ENCODE measurements at places on chromosomes 16 and 17. TPM values are rescaled to one million over a fixed set of nuclear protein-coding genes. Genes with fewer than 3 reads are reported as not detected.

The GPR142 gene
- polyA plus RNA-seq, result not detected

The RHBDL1 gene
- polyA plus RNA-seq, result not detected

- H3K4me3 ChIP-seq, result no peak overlapping the region
- no peaks in the 10 kb centered on the region for H3K27me3 ChIP-seq
- peaks cover 11% of the 10 kb centered on the region for H3K36me3 ChIP-seq
These were observed 45.0 kb downstream of the NSRP1 start for GRCh38 chr17:30161601-30162000.

The TBC1D3G gene
- not detected for polyA plus RNA-seq

DNA sequence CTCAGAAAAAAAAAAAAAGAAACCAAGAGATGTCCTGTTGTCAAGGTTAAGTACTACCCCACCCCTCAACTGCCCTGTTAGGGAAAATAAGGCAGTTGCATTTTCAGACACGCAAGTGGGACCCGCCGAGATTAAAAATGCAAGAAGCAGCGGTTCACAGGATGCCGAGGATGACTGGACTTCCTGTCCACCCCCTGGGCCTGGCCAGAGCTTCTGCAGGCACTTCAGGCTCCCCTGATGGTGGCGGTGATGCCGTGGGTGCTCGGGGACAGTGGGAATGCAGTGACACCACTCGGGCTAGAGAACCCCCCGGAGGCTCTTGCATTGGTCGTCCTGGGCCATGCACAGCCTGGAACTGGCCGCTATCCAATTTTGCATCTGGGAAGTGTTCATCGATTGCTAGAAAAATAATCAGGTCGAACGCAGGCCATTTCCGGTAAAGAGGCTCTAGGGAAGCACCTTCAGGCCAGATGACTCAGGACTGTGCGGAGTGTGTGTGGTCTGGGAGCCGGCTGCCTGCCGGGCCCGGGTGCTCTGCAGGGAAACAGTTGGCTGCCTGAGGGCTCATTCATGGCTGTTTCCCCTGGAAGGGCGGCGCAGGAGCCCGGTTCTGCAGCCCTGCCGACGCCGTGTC is 13.4 kb upstream of the CRISPLD2 start:
- peaks cover 63% of the 10 kb centered on the region for H3K4me1 ChIP-seq
- peak overlapping the region; percentile 53 for H3K4me3 ChIP-seq
- H3K27ac ChIP-seq, result peak overlapping the region; percentile 93
- no peaks in the 10 kb centered on the region for H3K36me3 ChIP-seq
- no peaks in the 10 kb centered on the region for H3K27me3 ChIP-seq

DNA sequence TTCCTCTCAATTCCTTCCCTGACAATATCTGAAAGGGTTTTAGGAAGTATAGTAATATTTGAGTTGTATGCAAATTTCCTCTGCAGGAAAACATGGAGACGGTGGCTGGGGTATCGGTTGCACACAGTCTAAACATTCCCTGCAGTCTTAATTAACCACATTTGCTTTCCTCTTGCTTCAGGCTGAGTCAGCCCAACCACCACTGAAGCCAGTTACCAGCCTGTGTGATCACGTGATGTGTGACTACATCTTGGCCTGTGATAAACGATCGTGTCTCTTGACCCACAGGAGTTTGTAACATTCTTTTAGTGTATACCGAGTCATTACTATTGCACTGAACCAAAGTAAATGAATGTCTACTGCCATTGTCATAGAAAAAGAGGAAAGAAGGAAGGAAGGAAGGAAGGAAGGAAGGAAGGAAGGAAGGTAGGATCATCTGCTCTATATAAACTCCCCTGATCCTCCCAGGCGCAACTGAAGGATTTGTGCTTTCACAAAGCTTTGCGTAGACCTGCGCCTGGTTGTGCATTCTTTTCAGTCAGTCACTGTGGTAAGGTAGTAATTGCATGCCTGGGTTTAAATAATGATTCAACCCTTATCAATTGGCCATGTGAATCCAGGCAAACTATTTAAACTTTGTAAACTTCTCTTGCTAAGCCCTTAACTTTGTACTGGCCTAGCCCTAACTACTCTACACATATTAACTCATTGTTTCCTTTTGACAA is 280.6 kb upstream of the SALL1 start:
- no peak overlapping the region for H3K4me3 ChIP-seq
- H3K27me3 ChIP-seq, result no peaks in the 10 kb centered on the region
- no peaks in the 10 kb centered on the region for H3K4me1 ChIP-seq
- H3K27ac ChIP-seq, result no peak overlapping the region
- no peaks in the 10 kb centered on the region for H3K36me3 ChIP-seq

- H3K27me3 ChIP-seq, result no peaks in the 10 kb centered on the region
- no peak overlapping the region for H3K27ac ChIP-seq
- H3K4me1 ChIP-seq, result no peaks in the 10 kb centered on the region
- H3K36me3 ChIP-seq, result no peaks in the 10 kb centered on the region
These were observed 42.7 kb downstream of the NT5M start for GRCh38 chr17:17345686-17346427.

- no peak overlapping the region for H3K4me3 ChIP-seq
- H3K27ac ChIP-seq, result no peak overlapping the region
- DNase-seq, result no peak
- no peaks in the 10 kb centered on the region for H3K27me3 ChIP-seq
- H3K4me1 ChIP-seq, result no peaks in the 10 kb centered on the region
- H3K36me3 ChIP-seq, result no peaks in the 10 kb centered on the region
These were observed 47.8 kb downstream of the PITPNM3 start for GRCh38 chr17:6508519-6509030.

DNA sequence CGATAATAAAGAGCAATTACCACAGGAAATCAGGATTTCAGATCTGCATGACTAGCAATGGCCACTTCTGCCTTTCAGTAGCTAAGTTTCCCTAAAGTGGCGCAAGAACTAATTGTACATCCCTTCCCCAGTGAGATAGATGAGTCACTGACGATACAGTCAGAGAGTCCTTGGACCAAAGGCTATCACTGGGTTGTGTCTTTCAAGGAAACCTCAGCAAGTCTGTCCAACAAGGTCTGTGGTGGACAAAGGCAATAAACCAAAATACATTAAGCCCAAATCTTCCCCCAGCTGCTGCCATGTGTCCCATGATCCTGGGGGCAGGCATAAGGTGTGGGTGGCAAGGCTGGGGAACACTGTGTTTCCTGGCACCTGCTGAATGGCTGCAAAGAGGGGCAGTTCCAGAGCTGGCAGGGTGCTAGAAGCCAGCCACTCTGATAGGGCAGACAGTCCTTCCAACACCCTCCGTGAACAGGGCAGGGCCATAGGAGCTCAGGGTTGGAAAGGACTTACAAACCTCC is 20.5 kb upstream of the MTMR4 start:
- peak; percentile 88 for DNase-seq
- H3K36me3 ChIP-seq, result no peaks in the 10 kb centered on the region
- peak overlapping the region; percentile 72 for H3K27ac ChIP-seq
- H3K27me3 ChIP-seq, result peaks cover 24% of the 10 kb centered on the region
- peaks cover 61% of the 10 kb centered on the region for H3K4me1 ChIP-seq

The OSGIN1 gene
- polyA plus RNA-seq, result 2.0 TPM

- peak within 1 kb of the TSS; percentile 50 for H3K4me3 ChIP-seq
- DNase-seq, result no peak
- H3K36me3 ChIP-seq, result no peaks in the 10 kb centered on the region
- peaks cover 23% of the 10 kb centered on the region for H3K4me1 ChIP-seq
These were observed at the start of gene MMP2 for GRCh38 chr16:55478827-55479429. Gene MMP2, plus strand, starts transcription at chr16:55479198. Its CDS starts 282 bp downstream, at chr16:55479480.

DNA sequence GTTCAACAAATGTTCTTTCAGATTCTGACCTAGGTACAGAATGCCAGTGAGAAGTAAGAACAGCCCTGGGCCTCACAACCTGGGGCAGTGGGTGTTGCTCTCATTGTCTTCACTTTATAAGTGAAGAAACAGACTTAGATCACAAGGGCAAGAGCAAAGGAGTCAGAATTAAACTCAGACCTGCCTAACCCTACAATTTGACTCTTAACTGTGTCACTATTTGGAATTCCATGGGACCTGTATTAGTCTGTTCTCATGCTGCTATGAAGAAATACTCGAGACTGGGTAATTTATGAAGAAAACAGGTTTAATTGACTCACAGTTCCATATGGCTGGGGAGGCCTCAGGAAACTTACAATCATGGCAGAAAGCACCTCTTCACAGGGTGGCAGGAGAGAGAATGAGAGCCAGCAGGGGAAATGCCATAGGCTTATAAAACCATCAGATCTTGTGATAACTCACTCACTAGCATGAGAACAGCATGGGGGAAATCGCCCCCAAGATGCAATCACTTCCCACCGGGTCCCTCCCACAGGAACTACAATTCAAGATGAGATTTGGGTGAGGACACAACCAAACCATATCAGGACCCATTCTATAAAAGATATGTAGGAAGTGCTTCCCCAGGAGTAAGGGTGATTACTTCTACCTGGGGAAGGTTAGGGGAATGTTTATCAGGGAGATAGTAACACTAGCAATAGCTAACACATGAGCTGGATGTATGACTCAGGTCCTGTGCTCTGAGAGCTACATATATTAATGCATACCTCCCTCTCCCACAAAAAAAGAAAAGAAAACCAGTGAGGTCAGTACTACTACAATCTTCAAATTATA is 270.1 kb downstream of the SOX9 start:
- no peak for DNase-seq
- H3K36me3 ChIP-seq, result no peaks in the 10 kb centered on the region
- no peak overlapping the region for H3K27ac ChIP-seq
- H3K4me1 ChIP-seq, result no peaks in the 10 kb centered on the region

GRCh38 chr16:73384506-73385089 is 336.7 kb upstream of the ZFHX3 start:
- H3K4me3 ChIP-seq, result no peak overlapping the region
- no peaks in the 10 kb centered on the region for H3K36me3 ChIP-seq
- no peaks in the 10 kb centered on the region for H3K4me1 ChIP-seq

DNA sequence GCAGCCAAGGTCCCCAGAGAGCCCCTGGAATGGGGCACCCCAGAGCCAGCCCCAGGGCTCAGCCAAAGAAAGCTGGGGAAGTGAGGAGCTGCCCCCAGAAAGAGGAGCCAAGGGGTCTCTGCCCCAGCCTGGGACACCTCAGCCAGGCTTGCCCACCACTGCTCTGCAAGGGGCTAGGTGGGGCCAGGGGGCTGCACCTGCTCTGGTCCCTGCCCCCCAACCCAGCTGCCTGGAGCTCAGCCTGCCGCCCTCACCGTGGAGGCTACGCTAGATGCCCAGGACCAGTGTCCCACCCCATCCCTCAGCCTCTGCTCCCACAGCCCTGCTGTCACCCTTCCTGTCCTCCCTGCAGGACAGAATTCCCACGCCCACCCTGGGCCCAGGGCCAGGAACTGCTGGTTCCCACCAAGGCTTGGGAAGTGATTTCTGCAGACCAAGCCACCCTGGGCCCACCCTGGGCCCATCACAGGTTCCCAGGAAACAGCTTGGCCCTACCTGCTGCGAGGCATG is 28.1 kb upstream of the KRT17 start:
- no peak overlapping the region for H3K4me3 ChIP-seq
- no peak for DNase-seq
- H3K27me3 ChIP-seq, result no peaks in the 10 kb centered on the region
- H3K4me1 ChIP-seq, result peaks cover 14% of the 10 kb centered on the region
- H3K36me3 ChIP-seq, result no peaks in the 10 kb centered on the region

DNA sequence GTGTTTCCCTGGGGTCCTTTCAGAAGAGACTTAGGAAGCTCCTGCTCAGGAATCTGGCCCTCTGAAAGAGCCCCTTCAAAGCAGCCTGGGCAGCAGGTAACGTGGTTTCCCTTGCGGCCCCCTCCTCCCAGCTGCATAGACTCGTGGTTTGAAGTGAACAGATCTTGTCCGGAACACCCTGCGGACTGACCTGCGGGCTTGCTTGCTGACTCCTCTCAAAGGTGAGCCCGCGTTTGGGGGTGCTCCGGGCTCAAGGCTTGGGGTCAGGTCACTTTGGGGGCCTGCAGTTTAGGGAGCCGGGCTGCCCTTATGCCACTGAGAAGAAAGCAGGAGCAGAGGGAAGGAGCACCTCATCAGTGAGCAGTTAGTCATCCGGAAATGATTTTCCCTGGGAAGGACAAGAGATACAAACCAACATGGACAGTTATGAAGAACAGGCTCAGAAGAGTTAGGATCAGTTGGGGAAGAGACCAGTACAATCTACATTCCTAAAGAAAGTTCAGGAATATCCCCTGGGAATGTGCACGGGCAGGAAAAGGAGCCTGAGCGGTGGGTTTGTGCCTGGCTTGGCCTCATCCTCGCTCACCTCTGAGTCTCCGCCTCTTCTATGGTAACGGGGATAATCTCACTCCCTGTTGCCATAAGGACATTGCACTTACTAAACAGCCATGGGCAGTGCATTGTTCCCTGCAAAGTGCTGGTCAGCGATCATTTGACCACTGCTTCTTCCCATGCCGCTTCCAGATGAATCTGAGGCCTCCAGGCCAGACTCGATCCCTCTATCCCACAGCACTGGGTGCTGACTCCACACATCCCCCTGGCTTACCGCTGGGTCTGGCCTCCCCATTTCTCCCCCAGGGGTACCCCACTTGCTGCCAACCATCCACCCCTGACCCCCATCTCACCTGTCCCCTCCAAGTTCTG is 10.0 kb downstream of the LDHD start:
- peak overlapping the region; percentile 96 for H3K27ac ChIP-seq
- no peaks in the 10 kb centered on the region for H3K27me3 ChIP-seq
- H3K36me3 ChIP-seq, result no peaks in the 10 kb centered on the region
- peaks cover 78% of the 10 kb centered on the region for H3K4me1 ChIP-seq
- peak overlapping the region; percentile 62 for H3K4me3 ChIP-seq

The HOXB2 gene
- 3.3 TPM for polyA plus RNA-seq

The MYH8 gene
- polyA plus RNA-seq, result not detected

- H3K4me1 ChIP-seq, result peaks cover 21% of the 10 kb centered on the region
- H3K27ac ChIP-seq, result peak overlapping the region; percentile 81
- no peaks in the 10 kb centered on the region for H3K27me3 ChIP-seq
- no peak for DNase-seq
- H3K36me3 ChIP-seq, result peaks cover 68% of the 10 kb centered on the region
These were observed 6.9 kb upstream of the SLC7A6 start for GRCh38 chr16:68257251-68257905.

DNA sequence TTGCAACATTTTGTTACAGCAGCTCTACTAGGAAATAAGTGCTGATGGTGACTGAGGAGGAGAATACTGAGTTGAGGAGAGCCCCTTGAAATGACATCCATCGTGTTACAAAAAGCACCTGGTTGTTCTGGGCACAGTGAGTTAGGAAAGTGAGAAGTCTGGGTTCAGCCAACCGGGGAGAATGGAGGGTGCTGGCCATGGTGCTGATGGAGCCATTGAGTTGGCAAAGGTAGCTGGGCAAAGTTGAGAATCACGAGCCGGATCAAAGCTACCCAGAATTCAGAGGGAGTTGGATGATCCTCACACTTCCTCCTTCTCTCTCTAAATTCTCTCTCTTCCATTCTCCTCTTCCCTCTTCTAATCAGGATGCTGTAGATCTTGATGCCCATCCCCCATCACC is 35.0 kb upstream of the ASIC2 start:
- no peak overlapping the region for H3K4me3 ChIP-seq
- H3K27me3 ChIP-seq, result no peaks in the 10 kb centered on the region
- no peaks in the 10 kb centered on the region for H3K4me1 ChIP-seq
- no peaks in the 10 kb centered on the region for H3K36me3 ChIP-seq

The AANAT gene
- polyA plus RNA-seq, result not detected

The CCL16 gene
- not detected for polyA plus RNA-seq

- H3K36me3 ChIP-seq, result no peaks in the 10 kb centered on the region
- no peak overlapping the region for H3K4me3 ChIP-seq
- peak; percentile 3 for DNase-seq
- no peak overlapping the region for H3K27ac ChIP-seq
- H3K4me1 ChIP-seq, result peaks cover 64% of the 10 kb centered on the region
- no peaks in the 10 kb centered on the region for H3K27me3 ChIP-seq
These were observed 26.9 kb downstream of the SOCS3 start for GRCh38 chr17:78332991-78333390.

All from CD14-positive monocyte (primary cell).